ENCODE measurements at places on chromosomes 3 and 15.

DNA sequence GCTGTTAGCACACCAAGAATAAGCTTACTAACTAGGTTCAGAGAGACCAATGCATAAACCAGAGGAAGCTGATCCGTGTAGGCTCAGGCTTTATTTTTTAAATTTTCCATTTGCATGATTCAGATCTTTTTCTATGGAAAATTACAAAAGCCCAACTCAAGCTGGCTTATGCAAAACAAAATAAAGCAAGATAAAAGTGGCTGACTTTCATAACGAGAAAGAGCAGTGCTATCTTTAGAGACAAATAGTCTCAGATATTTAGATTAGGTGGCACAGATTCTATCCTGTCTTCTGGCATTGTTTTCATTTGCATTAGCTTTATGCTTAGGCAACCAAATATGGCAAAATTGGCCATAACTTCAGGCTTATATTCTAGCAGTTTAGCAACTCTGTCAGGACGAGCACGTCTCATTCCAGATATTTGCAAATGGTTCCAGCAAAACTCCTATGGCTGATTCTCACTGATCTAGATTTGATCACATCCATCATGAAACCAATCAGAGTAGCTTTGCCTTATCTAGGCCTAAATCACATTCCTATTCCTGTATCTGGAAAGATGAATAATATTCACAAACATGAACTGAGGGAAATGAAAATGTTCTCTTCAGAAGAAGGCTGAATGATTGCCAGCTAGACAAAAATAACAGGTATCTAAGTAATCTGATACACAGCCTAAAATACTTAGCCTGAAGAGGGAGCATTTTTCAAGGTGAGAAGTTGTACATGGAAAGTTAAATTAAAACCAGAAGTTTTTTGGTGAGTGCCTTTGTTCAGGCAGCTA, 216.4 kb upstream of the DPPA4 start:
- no peak for DNase-seq

GRCh38 chr15:50876260-50876988, 32.1 kb upstream of the AP4E1 start:
- DNase-seq = no peak

DNA sequence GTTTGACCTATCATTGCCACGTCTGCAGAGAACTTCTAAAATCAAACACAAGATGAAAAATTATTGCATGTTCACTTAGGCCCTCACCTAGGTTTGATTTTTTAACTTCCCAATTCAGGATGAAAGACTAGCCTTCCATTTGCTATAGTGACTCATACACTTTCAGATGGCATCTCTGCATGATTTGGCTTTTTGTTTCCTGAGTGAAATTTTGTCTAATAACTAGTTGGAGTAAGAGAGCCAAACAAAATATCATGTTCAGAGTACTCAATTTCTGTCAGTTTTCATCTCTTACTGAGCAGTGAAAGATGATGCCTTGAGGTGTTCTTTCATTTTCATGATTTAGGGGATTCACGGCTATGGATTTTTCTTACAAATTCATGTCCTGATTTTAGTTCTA, 122.9 kb downstream of the NSUN3 start:
- no peak for DNase-seq

- DNase-seq = peak; percentile 77
Measured at GRCh38 chr3:42090973-42091731, at the start of gene TRAK1. TRAK1 (plus strand) TSS chr3:42091357; CDS start chr3:42091470, 113 bp downstream.

- DNase-seq = no peak
Measured at GRCh38 chr3:61463191-61463590, 98.2 kb upstream of the PTPRG start.

DNA sequence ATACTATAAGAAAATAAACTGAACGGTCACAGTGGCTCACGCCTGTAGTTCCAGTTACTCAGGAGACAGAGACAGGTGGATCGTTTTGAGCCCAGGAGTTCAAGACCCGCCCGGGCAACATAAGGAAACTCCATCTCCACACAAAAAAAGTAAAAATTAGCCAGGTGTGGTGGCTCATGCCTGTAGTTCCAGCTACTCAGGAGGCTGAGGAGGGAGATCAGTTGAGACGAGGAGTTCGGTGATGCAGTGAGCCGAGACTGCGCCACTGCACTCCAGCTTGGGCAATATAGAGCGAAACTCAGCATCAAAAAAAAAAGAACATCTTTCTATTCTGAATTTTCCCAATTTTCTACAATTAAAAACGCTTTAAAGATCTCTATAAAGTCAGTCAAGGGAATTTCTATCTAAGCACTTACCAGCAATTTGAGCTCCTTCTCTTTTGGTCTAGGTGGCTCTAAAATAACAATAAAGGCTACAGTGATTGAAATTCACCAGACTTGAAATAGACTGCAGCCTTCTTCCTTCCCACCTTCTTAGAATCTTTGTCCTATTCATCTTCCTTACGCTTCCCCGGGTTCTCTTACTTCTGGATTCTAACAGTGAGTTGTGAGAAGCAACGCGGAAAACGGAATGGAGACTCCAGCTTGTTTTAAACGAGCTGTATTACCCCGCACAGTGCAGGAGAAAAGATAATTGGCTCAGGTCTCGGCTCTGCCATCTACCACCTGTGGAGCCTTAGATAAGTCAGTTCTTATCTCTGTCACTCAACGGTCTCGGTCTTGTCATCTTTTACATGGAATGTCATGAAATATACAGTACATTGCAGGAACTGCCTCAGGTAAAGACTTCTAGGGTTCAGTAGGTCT, 812 bp upstream of the SEC62 start:
- DNase-seq = no peak

GRCh38 chr3:52431459-52432223, 13.3 kb downstream of the SEMA3G start:
- no peak for DNase-seq

- no peak for DNase-seq
Measured at GRCh38 chr3:189368384-189368783, 196.6 kb downstream of the TPRG1 start.

GRCh38 chr15:48868536-48868935, 9.4 kb upstream of the EID1 start:
- peak; percentile 47 for DNase-seq

DNA sequence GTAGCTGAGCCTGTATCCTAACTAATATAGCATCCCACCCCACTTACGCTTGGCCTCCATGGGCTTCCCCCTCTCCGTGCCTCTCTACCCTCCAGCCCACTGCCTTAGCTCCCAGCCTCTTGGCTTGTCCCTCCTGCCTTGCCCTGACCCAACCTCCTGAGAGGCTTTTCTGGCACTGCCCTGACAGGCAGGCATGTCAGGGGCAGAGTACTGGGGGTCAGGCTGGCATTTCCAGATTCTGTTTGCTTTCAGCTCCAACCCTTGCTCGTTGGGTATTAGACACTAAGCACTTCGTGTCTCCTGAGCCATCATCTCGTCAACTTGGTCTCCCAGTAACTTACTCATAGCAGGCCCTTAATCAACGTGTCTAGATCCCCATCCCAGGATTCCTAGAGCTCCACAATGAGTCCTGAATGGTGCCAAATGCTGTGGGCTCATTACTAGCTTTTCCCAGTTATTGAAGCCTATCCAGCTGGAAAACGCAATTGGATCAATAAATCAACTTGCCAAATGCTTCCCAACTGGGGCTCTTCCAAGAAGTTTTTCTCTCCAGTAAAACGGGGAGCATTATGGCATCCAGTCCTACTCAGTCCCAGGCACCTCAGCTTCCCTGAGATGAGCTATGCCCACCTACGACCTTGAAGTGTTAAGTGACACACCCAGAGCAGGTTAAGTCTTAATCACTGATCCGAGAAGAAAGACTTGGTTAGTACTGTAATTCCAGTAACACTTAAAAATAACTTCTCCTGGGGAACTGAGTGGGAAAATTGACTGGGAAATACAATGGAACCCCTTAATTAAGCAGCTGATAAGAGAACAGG, 78.5 kb upstream of the DLG1 start:
- DNase-seq = no peak

- DNase-seq = no peak
Measured at GRCh38 chr15:81313686-81314085, 10.3 kb downstream of the STARD5 start.

- no peak for DNase-seq
Measured at GRCh38 chr3:142777927-142778326, 54.1 kb downstream of the TRPC1 start.

DNA sequence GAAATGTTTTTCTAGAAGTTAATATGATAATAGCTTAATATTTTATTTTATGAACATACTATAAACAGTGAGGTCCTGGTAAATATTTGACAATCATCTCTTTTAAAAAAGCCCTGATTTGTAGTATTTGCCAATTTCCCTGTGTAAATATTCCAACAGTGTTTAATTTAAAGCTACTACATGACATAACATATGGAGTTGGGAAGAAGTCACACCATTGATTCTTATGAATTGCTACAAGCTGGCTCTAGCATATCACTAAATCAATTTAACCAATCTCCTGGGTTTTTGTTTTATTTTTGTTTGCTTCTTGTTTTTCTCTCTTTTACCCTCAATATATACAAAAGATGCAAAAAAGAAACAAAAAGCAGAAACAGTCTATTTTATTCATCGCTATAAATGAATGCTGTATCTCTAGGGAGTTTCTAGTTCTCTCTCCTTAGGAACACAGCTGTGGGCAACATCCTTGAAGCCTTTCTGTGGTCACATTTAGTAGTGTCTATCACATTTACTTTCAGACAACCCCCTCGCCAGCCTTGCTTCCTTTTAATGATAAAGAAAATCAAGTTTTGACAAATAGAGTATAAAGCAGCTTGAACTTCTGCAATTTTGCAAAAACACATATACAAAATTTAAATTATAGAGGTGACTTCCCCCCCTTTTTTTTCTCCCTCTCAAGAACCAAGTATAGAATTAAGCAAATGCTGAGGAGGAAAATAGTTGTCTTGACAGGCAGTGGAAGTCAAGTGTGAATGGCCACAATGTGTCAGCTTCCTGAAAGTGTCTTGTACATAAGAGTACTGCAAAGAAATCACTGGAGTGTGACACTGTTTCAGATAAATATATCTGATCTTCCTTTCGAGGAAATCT, 21.4 kb downstream of the CCR1 start:
- DNase-seq = no peak

GRCh38 chr15:73139744-73140553, 87.7 kb downstream of the NEO1 start:
- DNase-seq = no peak

DNA sequence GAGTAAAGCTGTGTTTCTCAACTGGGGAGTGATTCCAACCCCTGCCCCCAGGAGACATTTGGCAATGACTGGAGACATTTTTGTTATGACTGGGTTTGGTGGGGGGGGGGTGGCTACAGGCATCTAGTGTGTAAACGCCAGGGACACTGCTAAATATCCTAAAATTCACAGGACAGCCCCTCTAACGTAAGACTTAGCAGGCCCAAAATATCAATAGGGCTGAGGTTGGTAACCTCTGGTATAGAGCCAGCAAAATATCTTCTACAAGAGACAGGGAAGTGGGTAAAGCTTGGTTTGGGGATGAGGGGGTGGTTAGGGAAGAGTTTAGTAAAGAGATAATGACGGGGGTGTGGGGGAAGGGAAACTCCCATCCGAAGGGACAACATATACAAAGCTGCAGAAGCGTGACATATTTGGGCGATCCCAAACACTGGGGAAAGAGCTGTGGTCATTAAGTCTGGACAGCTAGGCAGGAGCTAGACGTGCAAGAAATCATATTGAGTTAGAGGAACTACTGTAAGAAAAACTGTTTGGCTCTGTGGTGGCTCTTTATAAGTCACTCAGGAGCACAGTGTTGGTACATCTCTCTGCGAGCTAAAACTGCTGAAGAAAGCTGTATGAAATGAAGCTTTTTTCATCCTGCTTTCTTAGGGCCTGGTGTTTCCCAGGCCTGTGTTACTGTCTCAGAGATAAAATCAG, 697 bp upstream of the TRIM69 start:
- DNase-seq = peak; percentile 12

GRCh38 chr3:123870033-123870432, 14.1 kb downstream of the MYLK start:
- peak; percentile 74 for DNase-seq

GRCh38 chr3:113223475-113224281, 12.3 kb downstream of the BOC start:
- peak; percentile 48 for DNase-seq

- DNase-seq = peak; percentile 34
Measured at GRCh38 chr15:59688423-59688781, 718 bp downstream of the BNIP2 start.

DNA sequence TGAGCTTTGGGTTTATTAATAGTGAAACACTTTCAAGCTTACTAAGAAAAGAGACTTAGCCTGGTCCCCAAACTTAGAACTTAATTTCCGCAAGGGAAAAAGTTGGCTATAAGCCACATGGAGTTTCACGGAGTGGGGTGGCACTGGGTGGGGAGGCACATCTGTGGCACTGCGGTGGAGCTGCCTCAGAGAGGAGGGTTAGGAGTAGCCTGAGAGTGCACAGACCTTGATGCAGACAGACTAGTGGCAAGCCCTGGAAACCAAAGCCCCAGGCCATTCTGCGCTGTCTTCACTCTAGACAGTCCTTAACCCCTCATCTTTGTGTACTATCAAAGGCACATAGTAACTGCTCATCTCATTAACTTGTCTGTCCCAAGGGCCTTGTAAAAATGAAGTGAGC, 22.0 kb downstream of the CXCR6 start:
- no peak for DNase-seq

DNA sequence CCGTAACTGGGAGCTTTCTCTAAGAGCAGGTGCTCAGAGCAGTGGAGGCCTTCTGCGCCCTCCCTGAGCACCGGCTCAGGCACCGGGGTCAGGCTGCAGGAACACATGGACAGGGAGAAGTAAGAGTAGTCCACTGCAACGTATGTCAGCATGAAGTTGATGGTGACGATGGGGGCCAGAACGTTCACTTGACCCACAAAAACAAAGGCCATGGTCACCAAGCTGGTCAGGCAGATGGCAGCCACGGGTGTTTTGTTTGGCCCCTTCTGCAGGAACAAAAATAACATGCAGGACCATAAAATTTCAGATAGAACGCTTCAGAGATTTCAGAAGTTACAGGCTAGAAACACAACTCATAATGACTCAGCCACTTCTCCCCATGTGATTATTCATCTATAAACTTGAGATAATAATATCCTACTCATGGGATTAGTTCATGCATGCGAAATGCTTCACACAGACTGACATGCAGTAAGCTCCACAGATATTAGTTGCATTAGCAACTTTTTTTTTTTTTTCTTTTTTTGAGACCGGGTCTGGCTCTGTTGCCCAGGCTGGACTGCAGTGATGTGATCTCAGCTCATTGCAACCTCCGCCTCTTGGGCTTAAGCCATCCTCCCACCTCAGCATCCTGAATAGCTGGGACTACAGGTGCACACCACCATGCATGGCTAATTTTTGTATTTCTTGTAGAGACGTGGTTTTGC, 52.2 kb upstream of the HEG1 start:
- peak; percentile 76 for DNase-seq

GRCh38 chr15:37106490-37107001, 6.2 kb upstream of the MEIS2 start:
- DNase-seq = no peak

DNA sequence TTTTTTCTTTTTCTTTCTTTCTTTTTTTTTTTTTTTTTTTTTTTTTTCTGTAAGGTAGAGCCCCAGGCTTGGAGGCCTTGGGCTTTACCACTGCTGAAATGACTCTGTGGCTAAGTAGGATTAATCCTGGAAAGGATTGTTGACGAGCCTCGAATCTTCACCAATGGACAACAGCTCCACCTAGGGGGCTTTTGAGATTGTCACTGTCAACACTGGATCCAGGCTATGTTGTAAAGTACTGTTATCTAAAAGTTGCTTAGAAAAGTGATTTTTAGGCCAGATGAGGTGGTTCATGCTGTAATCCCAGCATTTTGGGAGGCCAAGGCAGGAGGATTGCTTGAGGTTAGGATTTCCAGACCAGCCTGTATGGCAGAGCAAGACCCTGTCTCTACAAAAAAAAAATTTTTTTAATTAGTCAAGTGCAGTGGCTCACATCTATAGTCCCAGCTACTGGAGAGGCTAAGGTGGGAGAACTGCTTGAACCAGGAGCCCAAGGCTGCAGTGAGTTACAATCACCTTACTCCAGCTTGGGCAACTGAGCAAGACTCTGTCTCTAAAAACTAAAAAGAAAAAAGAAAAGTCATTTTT, 41.6 kb downstream of the KLHL18 start:
- peak; percentile 90 for DNase-seq

Data from AG08395 (cell line).